ENCODE measurements at places on chromosomes 12 and 14. TPM values are rescaled to one million over a fixed set of nuclear protein-coding genes. Genes with fewer than 3 reads are reported as not detected.

GRCh38 chr14:101857226-101857625, 95.7 kb downstream of the PPP2R5C start:
- DNase-seq = no peak

Gene GALNT9
- total RNA-seq = 16.1 TPM

DNA sequence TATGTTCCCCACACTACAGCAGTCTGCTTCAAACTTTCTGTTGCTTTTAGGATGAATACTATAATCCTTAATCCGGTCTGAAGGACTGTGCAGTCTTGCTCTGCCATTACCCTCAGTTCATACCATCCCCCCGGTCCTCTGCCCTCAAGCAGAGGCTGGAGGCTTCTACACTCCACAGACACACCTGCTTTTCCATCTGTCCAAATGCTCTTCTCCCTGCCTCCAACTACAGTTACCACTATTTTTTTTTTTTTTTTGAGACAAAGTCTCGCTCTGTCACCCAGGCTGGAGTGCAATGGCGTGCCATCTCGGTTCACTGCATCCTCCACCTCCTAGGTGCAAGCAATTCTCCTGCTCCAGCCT, 19.3 kb upstream of the KCNH3 start:
- no peak for DNase-seq

- DNase-seq = no peak
Observed at GRCh38 chr12:131151558-131152345, 198.0 kb downstream of the ADGRD1 start.

GRCh38 chr14:89351516-89352404, 65.3 kb downstream of the FOXN3 start:
- DNase-seq = no peak

Gene AMHR2
- total RNA-seq = not detected

GRCh38 chr12:14774906-14775635, 28.2 kb downstream of the WBP11 start:
- DNase-seq = peak; percentile 55
